ENCODE measurements at places on chromosomes 11 and 22. TPM values are rescaled to one million over a fixed set of nuclear protein-coding genes. Genes with fewer than 3 reads are reported as not detected.

CSNK1E gene
- total RNA-seq = 133 TPM

POU2AF3 gene
- total RNA-seq = not detected

KCNQ1OT1 gene
- 0.10 TPM for total RNA-seq

RAB3IL1 gene
- 7.5 TPM for total RNA-seq

MUC5B gene
- not detected for total RNA-seq

CASP5 gene
- not detected for total RNA-seq

DEUP1 gene
- not detected for total RNA-seq

SAA1 gene
- not detected for total RNA-seq

GRIK4 gene
- 0.15 TPM for total RNA-seq

Measured in mammary microvascular endothelial cell (primary cell).